ENCODE measurements at places on chromosomes 2 and 18.

DNA sequence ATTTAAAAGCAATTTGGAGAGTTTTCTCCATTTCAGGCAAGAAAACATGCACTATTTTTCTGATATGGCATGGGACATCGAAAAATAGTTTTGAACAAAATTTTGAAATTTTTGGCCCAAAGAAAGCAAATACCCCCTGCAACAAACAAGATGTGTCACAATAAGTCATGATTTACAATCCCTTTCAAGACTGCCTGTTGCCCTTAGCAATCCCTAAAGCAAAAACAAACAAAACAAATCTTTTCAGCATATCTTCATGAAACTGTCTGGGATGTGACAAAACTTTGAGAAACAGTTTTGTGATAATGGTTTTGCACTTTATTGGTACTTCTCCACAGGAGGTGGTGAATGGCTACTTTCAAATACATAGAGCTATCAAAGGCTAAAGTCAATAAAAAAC lies 1888.7 kb upstream of the PIK3C3 start:
- no peak overlapping the region for H3K4me3 ChIP-seq
- no peaks in the 10 kb centered on the region for H3K27me3 ChIP-seq
- no peak overlapping the region for H3K27ac ChIP-seq
- no peaks in the 10 kb centered on the region for H3K4me1 ChIP-seq

- no peaks in the 10 kb centered on the region for H3K27me3 ChIP-seq
- peaks cover 3% of the 10 kb centered on the region for H3K36me3 ChIP-seq
- H3K4me1 ChIP-seq = peaks cover 7% of the 10 kb centered on the region
- peak; percentile 84 for DNase-seq
These were observed 50.1 kb downstream of the GREB1 start for GRCh38 chr2:11583840-11584524.

GRCh38 chr18:74702950-74703349 lies 105.3 kb downstream of the ZNF407 start:
- DNase-seq = no peak
- no peaks in the 10 kb centered on the region for H3K4me1 ChIP-seq
- H3K36me3 ChIP-seq = no peaks in the 10 kb centered on the region
- H3K27me3 ChIP-seq = no peaks in the 10 kb centered on the region
- H3K27ac ChIP-seq = no peak overlapping the region
- no peak overlapping the region for H3K4me3 ChIP-seq

- DNase-seq = no peak
- H3K4me1 ChIP-seq = peaks cover 82% of the 10 kb centered on the region
- H3K27me3 ChIP-seq = no peaks in the 10 kb centered on the region
- peak overlapping the region; percentile 13 for H3K27ac ChIP-seq
These were observed 5.8 kb downstream of the SOCS6 start for GRCh38 chr18:70294471-70295191.

DNA sequence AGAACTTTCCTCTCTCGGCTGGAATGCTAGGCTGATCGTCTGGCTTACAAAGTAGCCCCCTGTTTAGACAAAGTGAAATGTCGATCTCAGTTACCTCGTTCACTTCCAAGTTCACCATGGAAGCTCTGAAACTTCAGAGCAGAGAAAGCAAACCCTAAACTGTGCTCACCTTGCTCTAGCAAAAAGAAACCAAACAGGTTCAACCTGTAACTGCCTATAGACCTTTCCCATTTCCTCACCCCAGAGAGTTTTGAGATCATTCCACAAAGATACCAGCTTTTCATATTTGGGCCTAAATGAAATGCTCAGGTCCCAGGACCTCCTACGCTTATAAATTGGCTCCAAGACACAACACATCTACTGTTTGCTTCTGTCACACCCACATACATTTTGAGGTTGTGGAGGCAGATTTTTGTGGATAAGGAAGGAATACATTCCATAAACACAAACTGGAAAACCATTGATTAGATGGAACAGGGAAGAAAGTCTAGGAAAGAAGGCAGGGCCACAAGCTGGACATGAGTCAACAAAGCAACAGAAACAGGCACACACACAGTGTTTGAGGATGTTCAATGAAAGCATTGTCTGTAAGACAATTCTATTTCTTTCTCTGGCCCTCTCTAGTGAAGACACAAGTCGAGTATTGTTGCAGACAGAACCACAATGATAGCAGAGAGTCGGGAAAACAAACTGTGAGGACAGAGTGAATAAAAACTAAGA lies 52.8 kb upstream of the TGIF1 start:
- no peak overlapping the region for H3K4me3 ChIP-seq
- no peak for DNase-seq
- no peaks in the 10 kb centered on the region for H3K36me3 ChIP-seq
- no peaks in the 10 kb centered on the region for H3K4me1 ChIP-seq
- no peak overlapping the region for H3K27ac ChIP-seq

DNA sequence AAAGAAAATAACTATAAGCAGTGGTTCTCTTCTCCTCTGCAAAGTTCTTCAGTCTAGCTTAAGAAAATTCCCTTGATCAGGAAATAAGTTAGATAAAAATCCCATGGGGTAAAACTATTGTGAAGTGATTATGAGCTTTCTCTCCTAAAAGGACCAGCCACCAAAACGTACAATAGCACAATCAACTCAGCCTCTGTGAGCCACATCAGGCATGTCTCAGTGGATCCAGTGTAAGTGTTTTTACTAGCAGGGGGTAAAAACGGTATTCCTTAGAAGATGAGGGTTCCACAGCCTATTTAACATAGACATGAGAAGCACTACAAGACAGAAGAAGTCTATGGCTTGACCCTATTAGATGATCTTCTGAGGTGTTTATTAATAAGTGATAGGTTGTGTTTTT lies 503.2 kb downstream of the PIK3C3 start:
- no peaks in the 10 kb centered on the region for H3K4me1 ChIP-seq
- no peak for DNase-seq
- H3K36me3 ChIP-seq = no peaks in the 10 kb centered on the region
- H3K27me3 ChIP-seq = no peaks in the 10 kb centered on the region
- no peak overlapping the region for H3K4me3 ChIP-seq
- no peak overlapping the region for H3K27ac ChIP-seq

DNA sequence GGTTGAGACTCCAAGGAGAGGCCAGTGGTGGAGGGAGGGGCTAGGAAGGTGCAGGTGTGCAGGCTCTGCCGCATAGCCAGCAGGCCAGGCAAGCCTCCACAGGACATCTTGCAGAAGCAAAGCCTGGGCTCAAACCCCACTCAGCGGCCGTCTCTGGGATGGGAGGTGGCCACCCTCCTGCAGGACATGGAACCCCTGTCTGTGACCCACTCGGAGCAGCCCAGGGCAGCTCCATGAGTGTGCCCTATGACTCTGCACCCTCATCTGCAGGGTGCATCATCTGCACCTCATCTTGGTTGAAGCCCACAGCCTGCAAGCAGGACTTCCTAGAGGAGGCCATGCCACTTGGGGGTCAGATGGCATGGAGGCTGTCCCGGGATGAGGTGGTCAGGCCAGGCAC lies 46.3 kb downstream of the GPC1 start:
- no peak for DNase-seq
- H3K36me3 ChIP-seq = no peaks in the 10 kb centered on the region
- H3K27me3 ChIP-seq = no peaks in the 10 kb centered on the region
- H3K4me1 ChIP-seq = no peaks in the 10 kb centered on the region

DNA sequence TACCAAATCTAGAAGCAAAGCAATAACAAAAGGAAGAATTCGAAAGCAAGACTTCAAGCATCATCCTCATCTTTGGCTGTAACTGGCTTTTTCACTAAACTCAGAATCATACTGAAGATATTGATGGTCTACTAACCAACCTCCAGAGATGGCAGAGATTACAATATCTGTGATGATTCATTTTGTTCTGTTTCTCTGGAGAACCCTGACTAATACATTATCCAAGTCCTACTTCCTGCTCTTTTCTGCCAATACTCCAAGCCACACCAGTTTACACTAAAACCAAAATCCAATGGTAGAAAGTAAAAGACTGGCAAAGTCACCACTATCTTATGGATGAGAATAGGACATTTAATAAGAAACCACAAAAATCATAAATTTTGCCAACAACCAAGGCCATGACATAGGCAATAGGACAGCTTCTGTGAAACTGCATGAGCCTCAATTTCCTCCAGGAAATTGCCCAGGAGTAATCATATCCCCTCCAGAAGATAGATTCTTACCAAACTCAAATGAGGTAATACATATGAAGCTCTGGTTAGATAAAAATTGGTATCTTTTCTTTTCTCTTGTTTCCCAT lies 159.8 kb downstream of the METTL4 start:
- no peak overlapping the region for H3K27ac ChIP-seq
- no peaks in the 10 kb centered on the region for H3K36me3 ChIP-seq
- H3K4me3 ChIP-seq = no peak overlapping the region
- H3K27me3 ChIP-seq = no peaks in the 10 kb centered on the region

GRCh38 chr2:164954954-164955701 lies at the start of gene SLC38A11:
Gene SLC38A11 (minus strand): TSS chr2:164955525. CDS start chr2:164955247, 278 bp downstream.
- no peak within 1 kb of the TSS for H3K27ac ChIP-seq
- H3K27me3 ChIP-seq = no peaks in the 10 kb centered on the region
- peak; percentile 26 for DNase-seq
- H3K4me3 ChIP-seq = peak within 1 kb of the TSS; percentile 48
- no peaks in the 10 kb centered on the region for H3K36me3 ChIP-seq
- no peaks in the 10 kb centered on the region for H3K4me1 ChIP-seq

GRCh38 chr2:214648520-214648919 lies 161.0 kb downstream of the BARD1 start:
- no peaks in the 10 kb centered on the region for H3K36me3 ChIP-seq
- H3K4me3 ChIP-seq = no peak overlapping the region
- H3K27me3 ChIP-seq = no peaks in the 10 kb centered on the region
- H3K27ac ChIP-seq = no peak overlapping the region
- DNase-seq = no peak

- H3K4me1 ChIP-seq = no peaks in the 10 kb centered on the region
- H3K27me3 ChIP-seq = no peaks in the 10 kb centered on the region
- H3K27ac ChIP-seq = no peak overlapping the region
These were observed 4.1 kb downstream of the CCDC195 start for GRCh38 chr2:224711859-224712665.

DNA sequence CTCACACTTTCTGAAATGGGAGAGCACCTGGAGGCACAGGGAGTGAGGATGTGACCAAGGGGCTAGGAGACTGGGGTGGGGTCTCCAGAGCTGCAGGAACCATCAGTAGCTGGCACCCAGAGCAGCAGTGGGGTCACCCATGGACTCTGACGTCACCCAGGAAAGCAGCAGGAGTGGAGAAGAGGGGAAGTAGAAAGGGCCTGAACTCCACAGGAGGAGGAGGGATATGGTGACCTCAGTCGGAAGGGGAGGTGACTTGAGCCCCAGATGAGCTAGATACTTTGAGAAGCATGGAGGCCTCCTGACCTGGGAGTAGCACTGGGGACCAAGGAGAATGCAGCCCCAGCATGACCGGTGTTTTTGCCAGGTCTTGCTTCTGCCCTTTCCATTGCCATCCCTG lies 8.8 kb downstream of the NMUR1 start:
- no peaks in the 10 kb centered on the region for H3K27me3 ChIP-seq
- H3K4me3 ChIP-seq = no peak overlapping the region
- no peak overlapping the region for H3K27ac ChIP-seq
- no peaks in the 10 kb centered on the region for H3K36me3 ChIP-seq
- DNase-seq = no peak

DNA sequence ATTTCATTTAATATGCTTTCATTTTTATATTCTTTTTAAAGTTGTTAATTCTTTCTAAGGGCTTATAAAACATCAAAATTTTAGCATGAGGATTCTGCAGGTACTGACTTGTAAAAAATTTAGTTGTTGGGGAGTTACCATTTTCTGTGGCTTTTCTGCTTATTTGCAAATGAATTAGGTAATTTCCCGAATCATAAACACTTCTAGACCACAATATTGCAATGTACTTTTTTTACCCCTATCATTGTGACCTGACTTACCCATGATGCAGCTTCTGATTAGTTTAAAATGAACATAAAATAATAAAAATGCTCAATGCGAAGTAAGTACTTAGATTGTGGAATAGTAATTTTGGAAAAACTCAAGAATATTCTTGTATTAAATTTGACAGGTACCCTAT lies 11.4 kb downstream of the ARL6IP6 start:
- no peaks in the 10 kb centered on the region for H3K36me3 ChIP-seq
- no peak overlapping the region for H3K27ac ChIP-seq
- H3K4me1 ChIP-seq = peaks cover 3% of the 10 kb centered on the region
- no peak overlapping the region for H3K4me3 ChIP-seq

DNA sequence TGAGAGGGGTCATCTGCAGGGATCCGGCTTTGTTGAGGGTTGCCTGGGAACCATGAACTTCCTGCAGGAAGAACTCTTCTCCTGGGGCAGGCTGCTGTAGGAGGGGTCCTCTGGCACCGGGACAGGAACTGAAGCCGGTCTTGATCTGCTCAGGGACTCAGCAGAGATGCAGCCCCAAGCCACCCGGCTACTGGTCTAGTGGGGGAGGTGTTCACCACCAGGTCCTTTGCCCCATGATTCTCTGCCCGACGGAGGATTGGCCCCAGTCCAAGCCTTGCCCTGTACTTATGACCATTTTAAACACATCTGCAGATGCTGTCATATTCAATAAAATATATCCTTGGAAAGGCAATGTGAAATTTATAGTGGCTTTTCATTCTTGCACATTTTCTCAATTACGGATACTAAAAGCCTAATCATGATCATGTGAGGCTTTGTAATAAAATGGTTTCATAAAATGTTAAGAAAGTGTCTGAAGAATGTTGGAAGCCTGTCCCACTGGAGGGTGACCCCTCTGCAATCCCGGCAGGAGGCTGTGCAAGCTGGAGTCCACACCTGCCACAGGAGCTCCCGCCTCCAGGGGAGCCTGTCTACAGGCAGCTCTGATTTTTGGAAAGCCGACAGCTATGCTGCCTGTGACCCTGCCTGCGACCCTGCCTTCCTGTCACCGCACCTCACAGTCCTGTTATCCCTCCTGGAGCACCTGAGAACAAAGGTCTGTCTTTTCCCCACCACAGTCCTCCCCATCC lies 98.8 kb upstream of the TAF1B start:
- no peak overlapping the region for H3K27ac ChIP-seq
- no peaks in the 10 kb centered on the region for H3K27me3 ChIP-seq
- no peaks in the 10 kb centered on the region for H3K36me3 ChIP-seq
- peaks cover 13% of the 10 kb centered on the region for H3K4me1 ChIP-seq
- DNase-seq = no peak
- no peak overlapping the region for H3K4me3 ChIP-seq

DNA sequence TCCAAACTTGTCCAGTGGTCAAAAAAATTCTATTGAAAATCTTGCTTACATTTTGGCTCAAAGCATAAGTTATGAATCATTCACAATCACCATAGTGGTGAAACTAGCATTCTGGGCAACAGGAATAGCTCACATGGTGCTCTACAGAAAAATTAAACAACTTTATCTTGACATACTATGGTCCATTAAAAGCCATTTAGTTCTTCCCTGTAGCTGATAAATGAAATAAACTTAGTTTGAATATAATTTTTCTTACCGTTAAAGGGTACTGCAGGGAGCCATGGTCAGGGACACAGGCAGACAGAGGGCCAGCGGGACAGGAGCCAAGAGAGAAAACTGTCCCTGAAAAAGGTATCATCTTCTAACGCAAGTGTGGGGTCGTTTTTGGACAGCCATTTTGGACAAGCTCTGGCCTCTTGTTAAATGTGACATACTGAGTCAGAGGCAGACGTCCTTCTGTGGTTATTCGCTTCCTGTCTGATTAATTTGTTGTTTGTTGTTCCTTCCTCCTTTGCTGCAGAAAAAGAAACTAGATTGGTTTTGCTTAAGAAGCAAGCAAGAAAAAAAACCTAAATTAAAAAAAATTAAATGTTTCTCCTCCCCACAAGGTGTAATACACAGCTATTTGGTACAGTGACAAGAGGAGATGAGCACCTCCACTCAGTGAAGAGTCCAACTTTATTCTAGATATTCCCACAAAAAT lies at the start of gene WIPF1:
WIPF1 (minus strand) TSS at position 460 of the 703 bp plus-strand sequence. CDS start 12,231 bp downstream, outside the sequence.
- no peaks in the 10 kb centered on the region for H3K36me3 ChIP-seq
- DNase-seq = no peak
- no peaks in the 10 kb centered on the region for H3K27me3 ChIP-seq
- peak within 1 kb of the TSS; percentile 34 for H3K27ac ChIP-seq
- peak within 1 kb of the TSS; percentile 23 for H3K4me3 ChIP-seq
